ENCODE measurements at places on chromosomes 3 and 15. TPM values are rescaled to one million over a fixed set of nuclear protein-coding genes. Genes with fewer than 3 reads are reported as not detected.

The CIDEC gene
- not detected for polyA plus RNA-seq

The SLC9C1 gene
- polyA plus RNA-seq = not detected

The SERINC4 gene
- polyA plus RNA-seq = 0.10 TPM

- DNase-seq = no peak
Observed at GRCh38 chr15:28983432-28984311, 97.9 kb downstream of the APBA2 start.

DNA sequence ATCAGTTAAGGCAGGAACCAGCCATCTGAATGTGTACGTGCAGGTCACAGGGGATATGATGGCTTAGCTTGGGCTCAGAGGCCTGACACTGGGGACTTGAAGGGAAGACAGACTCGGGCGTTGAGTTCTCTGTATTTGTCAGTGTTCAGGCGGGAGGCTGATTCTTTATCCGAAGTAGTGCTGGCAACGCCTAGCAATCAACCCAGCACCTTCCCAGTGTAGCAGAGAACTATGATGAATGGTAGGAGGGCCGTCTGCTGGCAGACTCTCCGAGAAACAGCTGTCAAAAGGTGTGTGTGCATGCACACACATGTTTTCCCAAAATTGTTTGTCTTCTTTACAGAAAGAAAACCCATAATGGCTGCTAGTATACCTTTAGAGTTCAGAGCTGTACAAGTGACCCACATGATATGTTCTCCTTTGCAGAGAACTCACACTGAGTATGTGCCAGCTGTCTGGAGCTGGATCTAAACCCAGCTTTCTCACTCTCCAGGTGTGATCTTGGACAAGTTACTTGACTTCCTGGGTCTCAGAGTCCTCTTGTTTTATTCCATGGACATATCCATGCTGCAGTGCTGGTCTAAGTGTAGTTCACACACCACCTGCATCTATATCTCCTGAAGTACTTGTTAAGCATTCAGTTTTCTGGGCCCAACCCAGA, 74.5 kb upstream of the LARS2 start:
- DNase-seq = no peak

DNA sequence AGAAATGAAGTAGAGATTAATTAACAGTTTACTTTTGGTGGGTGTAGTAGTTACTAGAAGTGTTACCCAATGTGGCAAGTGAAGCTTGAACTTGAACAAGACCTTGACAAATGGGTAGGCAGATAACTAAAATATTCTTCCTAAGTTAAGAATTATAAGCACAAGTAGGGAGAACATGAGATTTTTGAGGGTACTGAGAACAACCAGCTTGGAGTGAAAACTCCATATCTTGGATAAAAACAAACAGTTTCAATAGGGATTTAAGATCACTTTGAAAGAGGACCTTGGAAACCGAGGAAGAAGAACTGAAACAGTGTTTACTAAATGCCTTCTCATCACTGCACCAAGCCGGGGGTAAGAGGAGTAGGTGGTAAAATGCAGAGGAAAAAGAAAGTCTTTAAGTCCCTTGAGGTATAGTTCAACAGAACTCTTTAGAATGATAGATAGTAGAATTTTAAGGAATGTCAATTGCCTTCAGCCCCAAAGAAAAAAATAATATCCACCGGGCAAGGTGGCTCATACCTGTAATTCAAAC, 496.7 kb downstream of the NAALADL2 start:
- no peak for DNase-seq

DNA sequence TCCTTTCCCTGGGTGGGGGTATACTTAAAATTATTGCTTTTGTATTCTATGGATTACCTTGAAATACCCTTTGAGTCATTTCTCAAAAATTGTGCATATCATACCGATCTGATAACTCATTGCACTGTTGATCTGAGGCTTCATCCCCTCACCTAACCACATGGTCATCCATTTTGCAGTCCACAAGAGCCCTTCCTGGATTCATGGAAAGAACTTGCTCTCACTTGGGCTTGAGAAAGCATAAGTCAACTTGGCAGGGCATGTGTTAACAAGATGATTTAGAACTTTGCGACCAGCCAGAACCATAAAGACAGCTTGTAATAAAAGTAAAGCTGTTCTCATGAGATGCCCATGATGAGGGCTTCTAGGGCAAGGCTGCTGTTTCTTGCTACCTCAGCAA, 22.2 kb downstream of the MME start:
- no peak for DNase-seq

DNA sequence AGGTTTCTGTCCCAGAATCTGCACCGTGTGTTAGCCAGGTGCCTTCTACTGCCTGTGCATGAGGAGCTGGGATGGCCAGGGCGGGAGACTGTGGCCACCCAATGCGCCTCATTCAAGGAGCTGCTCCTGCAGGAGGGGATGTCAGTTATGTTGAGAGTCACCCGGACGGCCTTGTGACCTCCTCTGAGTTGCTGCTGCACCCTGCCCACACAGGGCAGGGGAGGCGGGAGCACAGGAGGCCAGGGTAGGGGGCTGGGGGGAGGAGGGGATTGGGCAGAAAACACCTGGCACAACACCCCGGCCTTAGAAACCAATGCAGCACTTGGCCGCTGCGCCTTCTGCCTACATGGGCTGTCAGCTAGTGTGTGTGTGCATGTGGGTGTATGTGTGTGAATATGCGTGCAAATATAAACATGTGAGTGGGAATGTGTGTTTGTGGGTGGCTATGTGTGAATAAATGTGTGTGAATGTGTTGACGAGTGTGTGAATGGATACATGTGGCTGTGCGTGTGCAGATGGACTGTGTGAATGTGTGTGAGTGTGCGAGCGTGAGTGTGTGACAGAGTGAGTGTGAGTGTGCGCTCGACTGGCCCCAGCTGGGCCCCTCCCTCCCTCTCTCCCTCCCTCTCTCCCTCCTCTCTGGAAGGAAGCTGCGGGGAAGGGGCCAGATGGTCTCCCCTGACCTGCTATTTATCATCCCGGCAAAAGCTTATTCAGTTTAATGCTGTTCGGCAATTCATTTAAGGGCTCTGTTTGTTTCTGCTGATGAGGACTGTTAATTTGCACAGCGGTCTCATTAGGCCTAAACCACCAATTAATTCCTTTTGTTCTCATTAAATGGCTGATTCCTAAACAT, 106.9 kb downstream of the TLE3 start:
- no peak for DNase-seq

DNA sequence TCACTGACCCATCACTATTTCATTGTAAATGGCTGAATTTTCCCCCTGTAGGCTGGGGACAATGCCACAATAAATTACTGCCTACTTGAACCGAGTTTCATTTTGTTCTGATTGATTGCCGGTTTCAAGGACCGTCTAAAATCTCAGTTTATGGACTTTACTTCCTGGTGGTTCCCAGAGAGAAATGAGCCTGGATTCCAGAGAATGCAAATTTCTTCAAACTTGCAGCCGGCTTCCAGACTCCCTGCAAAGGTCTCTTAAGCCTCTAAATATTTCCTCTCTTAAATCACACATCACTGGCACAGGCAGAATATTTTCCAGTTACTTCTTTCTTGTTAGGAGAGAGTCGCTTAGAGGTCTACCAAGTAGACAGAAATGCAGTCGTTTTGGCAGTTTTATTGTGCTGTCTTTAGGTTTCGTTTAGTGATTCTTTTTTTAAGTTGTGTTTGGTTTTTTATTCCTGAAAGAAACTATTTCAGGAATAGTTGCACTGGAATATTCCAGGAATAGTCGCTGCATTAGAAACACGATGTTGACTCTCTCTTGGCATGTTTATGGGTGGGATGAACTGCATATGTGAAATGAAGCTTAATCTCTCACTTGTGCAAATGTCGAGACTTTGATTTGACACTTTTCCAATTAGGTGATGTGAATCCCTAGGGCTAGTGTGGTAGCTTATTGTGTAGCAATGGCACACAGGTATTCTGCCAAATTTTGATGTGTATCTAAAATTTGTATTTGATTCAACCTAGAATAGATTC, 284.1 kb upstream of the NR2E3 start:
- no peak for DNase-seq

DNA sequence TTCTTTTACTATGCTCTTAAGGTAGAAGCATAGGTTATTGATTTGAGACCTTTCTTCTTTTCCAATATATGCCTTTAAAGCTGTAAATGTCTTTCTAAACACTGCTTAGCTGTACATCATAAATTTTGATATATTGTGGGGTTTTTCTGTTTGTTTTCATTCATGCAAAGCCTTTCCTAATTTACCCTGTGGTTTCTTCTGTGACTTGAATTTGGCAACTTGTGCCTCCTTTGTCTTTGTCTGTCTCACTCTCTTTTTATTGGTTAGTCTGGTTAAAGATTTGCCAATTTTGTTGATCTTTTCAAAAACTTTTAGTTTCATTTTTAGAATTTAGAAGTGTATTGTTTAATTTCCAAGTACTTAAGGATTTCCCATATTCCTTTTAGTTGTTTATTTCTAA, 343.1 kb downstream of the OXSM start:
- DNase-seq = no peak

- no peak for DNase-seq
Observed at GRCh38 chr3:5891711-5892110, 704.2 kb downstream of the EDEM1 start.

- peak; percentile 66 for DNase-seq
Observed at GRCh38 chr3:194879126-194879877, 193.6 kb downstream of the FAM43A start.

GRCh38 chr15:92457471-92458041, 63.9 kb downstream of the ST8SIA2 start:
- DNase-seq = no peak
